ENCODE measurements at places on chromosomes 7 and 10. TPM values are rescaled to one million over a fixed set of nuclear protein-coding genes. Genes with fewer than 3 reads are reported as not detected.

DNA sequence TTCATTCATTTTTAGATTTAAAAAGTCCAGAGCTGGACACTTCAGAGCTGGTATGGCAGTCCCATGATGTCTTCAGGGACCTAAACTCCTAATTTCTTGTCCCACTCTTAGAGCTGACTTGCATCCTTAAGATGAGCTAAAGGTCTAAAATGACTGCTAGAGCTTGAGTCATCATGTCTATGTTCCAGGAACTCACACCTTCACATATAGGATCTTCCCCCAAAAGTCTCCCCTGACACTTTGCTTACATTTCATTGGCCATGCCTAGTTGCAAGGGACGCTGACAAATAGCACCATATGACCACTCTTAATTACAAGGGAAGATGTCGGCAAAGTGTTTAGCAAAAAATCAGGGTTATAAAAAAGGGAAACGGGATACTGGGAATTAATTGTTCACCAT lies 10.4 kb upstream of the AOAH start:
- DNase-seq, result no peak

DNA sequence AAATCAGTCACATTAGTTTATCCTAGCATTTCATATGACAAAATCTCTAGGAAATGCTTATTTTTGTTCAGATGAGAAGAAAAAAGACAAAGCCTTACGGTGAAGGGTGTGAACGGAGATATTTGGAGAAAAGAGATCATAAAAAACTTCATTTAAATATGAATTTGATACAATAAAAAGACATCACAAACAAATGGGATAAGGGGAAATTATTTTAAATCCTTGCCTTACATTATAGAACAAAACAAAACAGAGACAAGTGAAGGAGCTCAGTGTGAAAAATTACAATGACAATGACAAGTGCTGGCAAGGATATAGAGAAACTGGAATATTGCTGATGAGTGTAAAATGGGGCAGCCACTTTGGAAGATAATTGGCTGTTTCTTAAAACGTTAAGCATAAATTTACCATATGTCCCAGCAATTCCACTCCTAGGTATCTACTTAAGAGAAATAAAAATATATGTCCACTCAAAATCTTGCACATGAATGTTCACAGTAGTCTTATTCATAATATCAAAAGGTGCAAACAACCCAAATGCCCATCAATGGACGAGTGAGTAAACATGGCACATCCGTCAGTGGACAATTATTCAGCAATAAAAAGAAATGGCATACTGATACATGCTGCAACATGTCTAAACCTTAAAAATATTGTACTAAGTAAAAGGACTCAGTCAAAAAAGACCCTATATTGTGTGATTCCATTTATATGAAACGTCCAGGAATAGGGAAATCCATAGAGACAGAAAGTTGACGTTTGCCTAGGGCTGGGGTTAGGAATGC lies 66.1 kb upstream of the RAPGEF5 start:
- DNase-seq, result no peak

GRCh38 chr7:151448261-151449252 lies 8.6 kb upstream of the CRYGN start:
- no peak for DNase-seq

DNA sequence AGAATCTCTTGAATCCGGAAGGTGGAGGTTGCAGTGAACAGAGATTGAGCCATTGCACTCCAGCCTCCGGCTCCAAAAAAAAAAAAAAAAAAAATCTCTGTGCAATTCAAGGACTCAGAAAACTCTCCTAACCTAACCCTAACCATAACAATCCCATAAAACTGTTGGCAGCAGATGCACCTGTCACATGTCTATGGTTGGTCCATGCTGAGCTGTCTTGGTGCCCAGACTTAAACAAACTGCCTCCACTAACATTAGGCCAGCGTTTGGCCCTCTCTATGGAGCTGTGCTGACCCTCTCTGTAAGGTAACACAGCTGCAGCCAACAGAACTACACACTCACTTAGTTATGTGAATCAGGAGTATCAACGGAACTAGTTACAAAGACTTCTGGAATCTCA lies 132.5 kb upstream of the PTER start:
- DNase-seq, result no peak

The AMZ1 gene
- polyA plus RNA-seq, result 0.63 TPM

- no peak for DNase-seq
Observed at GRCh38 chr10:8156918-8157317, 102.4 kb downstream of the GATA3 start.

GRCh38 chr10:117761695-117762094 lies 219.1 kb downstream of the EMX2 start:
- DNase-seq, result no peak

GRCh38 chr7:42090806-42091205 lies 146.2 kb downstream of the GLI3 start:
- no peak for DNase-seq

DNA sequence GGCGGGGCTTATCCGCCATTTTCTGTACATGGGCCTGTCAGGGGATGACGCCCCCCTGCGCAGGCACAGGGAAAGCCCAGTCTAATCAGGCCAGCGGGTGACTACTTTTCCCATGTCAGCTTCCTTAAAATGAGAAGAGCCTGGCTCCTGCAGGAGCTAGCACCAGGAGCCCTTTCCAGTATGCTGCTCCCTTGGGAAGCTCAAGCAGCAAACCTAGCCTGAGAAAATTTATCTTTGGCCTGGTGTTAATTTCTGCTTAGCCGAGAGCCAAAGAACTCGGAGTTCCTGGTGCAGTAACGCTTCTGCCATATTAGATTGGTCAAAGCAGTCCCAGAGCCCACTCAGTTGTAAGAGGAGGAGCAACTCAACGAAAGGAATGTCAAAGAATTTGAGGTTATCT lies 239.0 kb upstream of the PHYHIPL start:
- DNase-seq, result no peak

The PGAM2 gene
- 1.1 TPM for polyA plus RNA-seq

The DNAH11 gene
- 3.3 TPM for polyA plus RNA-seq

The SPDYE2B gene
- 3.8 TPM for polyA plus RNA-seq

GRCh38 chr7:41640487-41640886 lies 62.4 kb downstream of the INHBA start:
- DNase-seq, result no peak

The PRKCQ gene
- polyA plus RNA-seq, result 16.5 TPM

Data from left kidney (tissue), 8 donors.